ENCODE measurements at places on chromosomes 5 and 9. TPM values are rescaled to one million over a fixed set of nuclear protein-coding genes. Genes with fewer than 3 reads are reported as not detected.

Gene PCDHA4
- not detected for total RNA-seq

Gene IFNK
- 0.24 TPM for total RNA-seq

Gene PCDHGB7
- not detected for total RNA-seq

Gene NAIP
- 4.3 TPM for total RNA-seq

Gene TNC
- total RNA-seq, result 0.12 TPM

Gene POLE3
- 34.1 TPM for total RNA-seq

Gene HEMGN
- total RNA-seq, result 1.8 TPM

Gene CCDC180
- total RNA-seq, result 2.0 TPM

Gene IL5
- not detected for total RNA-seq

Gene MOB3B
- 3.2 TPM for total RNA-seq

Gene LRRTM2
- not detected for total RNA-seq

Gene CCL27
- total RNA-seq, result 0.69 TPM

Gene ELAVL2
- total RNA-seq, result not detected

Gene SEMA5A
- total RNA-seq, result not detected

Gene SOHLH1
- total RNA-seq, result not detected

Gene C8G
- 0.83 TPM for total RNA-seq

Gene STKLD1
- 0.41 TPM for total RNA-seq

Gene GABRA6
- total RNA-seq, result not detected

Gene LCN9
- total RNA-seq, result not detected

Gene LCN15
- total RNA-seq, result not detected

Gene WDR31
- 0.81 TPM for total RNA-seq

Gene SLC27A6
- not detected for total RNA-seq

Gene SHISAL2B
- not detected for total RNA-seq
